ENCODE measurements at places on chromosomes 13 and 19.

GRCh38 chr13:42116225-42116624 is 67.8 kb downstream of the DGKH start:
- DNase-seq: no peak

DNA sequence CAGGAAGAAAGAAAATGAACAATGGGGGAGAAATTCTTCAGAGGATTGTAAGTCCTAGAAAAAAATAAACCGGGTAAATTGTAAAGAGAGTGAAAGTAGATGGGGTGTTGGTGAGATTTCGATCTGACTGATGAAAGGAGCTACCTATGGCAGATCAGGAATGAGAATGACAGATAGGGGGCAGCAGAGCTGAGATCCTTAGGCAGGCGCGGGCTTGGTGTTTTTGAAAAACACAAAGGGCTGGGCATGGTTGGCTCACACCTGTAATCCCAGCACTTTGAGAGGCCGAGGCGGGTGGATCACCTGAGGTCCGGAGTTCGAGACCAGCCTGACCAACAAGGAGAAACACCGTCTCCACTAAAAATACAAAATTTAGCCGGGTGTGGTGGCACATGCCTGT is 1468.6 kb upstream of the SLC10A2 start:
- DNase-seq: no peak

DNA sequence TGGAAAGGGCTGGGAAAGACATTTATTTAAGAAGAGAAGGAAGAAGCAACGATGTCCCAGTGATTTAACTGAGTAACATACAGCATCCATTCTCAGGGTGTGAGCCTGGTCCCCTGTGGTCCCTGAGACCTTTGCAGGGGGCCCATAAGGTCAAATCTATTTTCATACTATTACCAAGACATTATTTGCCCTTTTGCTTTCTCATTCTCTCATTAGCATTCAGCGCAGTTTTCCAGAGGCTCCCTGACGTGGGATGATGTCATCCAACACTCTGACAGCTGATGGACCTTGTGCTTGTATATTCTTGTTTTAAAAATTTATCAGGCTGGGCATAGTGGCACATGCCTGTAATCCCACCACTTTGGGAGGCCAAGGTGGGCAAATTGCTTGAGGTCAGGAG is 18.3 kb upstream of the HNRNPUL1 start:
- DNase-seq: no peak

GRCh38 chr19:51816711-51817110 is 21.8 kb downstream of the FPR3 start:
- no peak for DNase-seq

DNA sequence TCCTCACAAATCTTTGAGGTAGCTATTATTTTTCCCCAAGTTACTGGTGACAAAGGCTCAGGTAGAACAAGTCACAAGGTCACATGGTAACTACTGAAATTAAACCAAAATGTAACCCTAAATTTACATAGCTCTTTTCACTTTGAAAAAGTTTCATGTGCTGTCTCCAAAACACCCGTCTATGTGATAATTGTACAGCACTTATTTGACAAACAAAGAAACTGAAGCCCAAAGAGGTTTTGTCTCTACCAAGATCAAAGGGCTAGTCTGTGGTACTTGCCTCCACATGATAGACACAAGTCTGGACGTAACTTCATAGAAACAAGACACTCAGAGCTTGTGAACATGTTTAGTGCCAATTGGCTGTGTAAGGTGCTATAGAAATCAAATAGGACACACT is 108.3 kb downstream of the SACS start:
- DNase-seq: no peak
